ENCODE measurements at places on chromosomes 1 and 21. TPM values are rescaled to one million over a fixed set of nuclear protein-coding genes. Genes with fewer than 3 reads are reported as not detected.

The WNT3A gene
- not detected for total RNA-seq

The CFHR1 gene
- total RNA-seq: 0.31 TPM

The CSRP1 gene
- total RNA-seq: 15.0 TPM

The CNR2 gene
- total RNA-seq: not detected

The DNAI4 gene
- 16.0 TPM for total RNA-seq

The MLLT11 gene
- total RNA-seq: 72.9 TPM

The BNIPL gene
- total RNA-seq: 0.31 TPM

The CGN gene
- total RNA-seq: 5.0 TPM

The ATP1A2 gene
- 61.7 TPM for total RNA-seq

The SELENBP1 gene
- total RNA-seq: 5.3 TPM

The OR2M3 gene
- 0.63 TPM for total RNA-seq

The GPR37L1 gene
- 0.63 TPM for total RNA-seq

The E2F2 gene
- 3.4 TPM for total RNA-seq

The FAM167B gene
- total RNA-seq: not detected

The GORAB gene
- total RNA-seq: 15.0 TPM

The RGS1 gene
- 9.1 TPM for total RNA-seq

The RNU1-2 gene
- under 0.01 TPM for total RNA-seq

The SAMSN1 gene
- total RNA-seq: 5.0 TPM

The LEPROT gene
- 46.0 TPM for total RNA-seq

The KRTAP19-1 gene
- total RNA-seq: not detected

The TCHHL1 gene
- not detected for total RNA-seq

The FLVCR1 gene
- total RNA-seq: 55.1 TPM

The SLC22A15 gene
- total RNA-seq: 13.1 TPM

The MAEL gene
- 1.6 TPM for total RNA-seq

The C1orf94 gene
- 1.3 TPM for total RNA-seq

The SPRR2A gene
- not detected for total RNA-seq

The TTLL10 gene
- not detected for total RNA-seq

The RGS4 gene
- 2.2 TPM for total RNA-seq

The OR2L13 gene
- total RNA-seq: 1.9 TPM

The KCNC4 gene
- 5.9 TPM for total RNA-seq

The DTL gene
- 6.6 TPM for total RNA-seq

The GNG4 gene
- 32.2 TPM for total RNA-seq

The RGS8 gene
- total RNA-seq: 10.3 TPM

The LCE3D gene
- total RNA-seq: not detected

All from parietal lobe (tissue), 2 donors.